Heart right ventricle (tissue), 16 donors: ENCODE measurements at places on chromosomes 7 and 10.

- DNase-seq: no peak
These were observed 99.2 kb downstream of the FOXL3 start for GRCh38 chr7:388961-389701.

- no peak for DNase-seq
These were observed 184.2 kb downstream of the WDR37 start for GRCh38 chr10:1240341-1240775.

DNA sequence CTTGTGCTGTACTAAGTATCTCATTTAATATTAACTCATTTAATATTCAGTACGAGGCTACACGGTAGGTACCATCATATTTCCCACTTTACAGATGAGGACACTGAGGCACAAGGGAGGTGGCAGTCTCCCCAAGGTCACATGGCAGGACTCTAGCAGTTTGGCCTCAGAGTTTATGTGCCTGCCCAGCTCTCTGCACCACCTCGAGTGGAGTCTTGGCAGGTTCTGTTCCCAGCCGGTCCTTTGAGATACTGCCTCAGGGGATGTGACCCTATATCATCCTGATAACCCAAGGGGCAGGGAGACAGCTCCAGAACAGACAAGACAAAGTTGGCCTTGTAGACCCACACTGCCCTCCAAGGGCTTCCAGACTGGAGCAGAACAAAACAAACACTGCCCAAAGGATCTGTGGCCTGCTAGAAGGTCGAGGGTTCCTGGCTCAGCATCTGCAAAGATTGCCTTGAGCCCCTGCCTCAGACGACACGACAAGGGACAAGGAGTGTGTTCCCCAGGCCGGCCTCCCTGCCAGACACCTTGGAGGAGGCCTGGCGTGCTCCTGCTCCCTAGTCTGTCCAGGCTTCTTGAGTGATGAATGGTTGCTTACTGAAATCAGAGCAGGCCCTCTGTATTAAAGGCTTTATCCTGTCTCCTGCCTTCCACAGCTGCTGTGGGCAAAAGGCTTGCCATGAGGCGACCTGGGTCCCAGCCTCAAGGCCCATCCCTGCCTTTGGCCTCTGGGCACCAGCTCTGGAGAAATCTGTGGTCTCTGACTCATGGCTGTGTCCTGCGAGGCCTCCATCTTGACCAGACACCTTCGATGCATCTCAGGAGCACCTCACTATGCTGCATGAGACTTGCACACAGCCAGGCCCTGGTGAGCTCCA lies 3.9 kb upstream of the PWWP2B start:
- no peak for DNase-seq

DNA sequence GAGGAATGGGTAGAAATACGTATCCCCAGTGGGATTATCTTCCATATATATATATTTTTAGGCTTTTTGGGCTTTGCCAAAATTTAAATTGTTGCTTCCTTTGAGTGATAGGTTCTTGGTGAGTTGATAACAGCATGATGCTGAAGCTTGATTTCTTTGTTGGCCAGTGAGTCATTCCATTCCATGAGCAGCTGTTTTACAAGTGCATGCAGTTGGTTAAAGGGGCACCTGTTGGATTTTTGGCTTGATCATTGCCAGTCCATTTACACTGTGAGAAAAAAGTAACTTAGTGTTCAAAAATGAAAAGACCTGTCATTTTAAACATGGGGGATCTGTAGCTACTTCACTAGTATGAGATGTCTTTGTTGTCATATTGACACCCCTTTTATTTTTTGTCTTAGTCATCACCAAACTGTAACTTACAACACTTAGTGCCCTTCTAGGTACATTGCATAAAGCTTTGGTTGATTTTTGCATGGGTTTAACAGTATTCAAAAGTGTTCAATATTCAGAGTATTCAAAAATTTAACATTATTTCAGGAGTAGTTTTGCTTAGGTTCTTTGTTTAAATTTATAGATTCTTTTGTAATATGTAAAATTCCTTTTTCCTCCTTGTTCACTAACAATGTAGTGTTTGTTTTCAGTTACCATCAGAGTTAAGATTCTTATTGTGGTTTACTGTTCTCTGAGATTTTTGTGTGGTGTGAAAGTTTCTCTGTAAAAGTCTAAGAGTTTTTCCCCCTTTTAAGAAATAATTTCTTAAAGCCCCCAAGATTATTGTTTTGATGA lies 8.8 kb downstream of the AKAP9 start:
- DNase-seq: no peak

GRCh38 chr7:122256046-122256445 lies 48.5 kb downstream of the FEZF1 start:
- DNase-seq: no peak

DNA sequence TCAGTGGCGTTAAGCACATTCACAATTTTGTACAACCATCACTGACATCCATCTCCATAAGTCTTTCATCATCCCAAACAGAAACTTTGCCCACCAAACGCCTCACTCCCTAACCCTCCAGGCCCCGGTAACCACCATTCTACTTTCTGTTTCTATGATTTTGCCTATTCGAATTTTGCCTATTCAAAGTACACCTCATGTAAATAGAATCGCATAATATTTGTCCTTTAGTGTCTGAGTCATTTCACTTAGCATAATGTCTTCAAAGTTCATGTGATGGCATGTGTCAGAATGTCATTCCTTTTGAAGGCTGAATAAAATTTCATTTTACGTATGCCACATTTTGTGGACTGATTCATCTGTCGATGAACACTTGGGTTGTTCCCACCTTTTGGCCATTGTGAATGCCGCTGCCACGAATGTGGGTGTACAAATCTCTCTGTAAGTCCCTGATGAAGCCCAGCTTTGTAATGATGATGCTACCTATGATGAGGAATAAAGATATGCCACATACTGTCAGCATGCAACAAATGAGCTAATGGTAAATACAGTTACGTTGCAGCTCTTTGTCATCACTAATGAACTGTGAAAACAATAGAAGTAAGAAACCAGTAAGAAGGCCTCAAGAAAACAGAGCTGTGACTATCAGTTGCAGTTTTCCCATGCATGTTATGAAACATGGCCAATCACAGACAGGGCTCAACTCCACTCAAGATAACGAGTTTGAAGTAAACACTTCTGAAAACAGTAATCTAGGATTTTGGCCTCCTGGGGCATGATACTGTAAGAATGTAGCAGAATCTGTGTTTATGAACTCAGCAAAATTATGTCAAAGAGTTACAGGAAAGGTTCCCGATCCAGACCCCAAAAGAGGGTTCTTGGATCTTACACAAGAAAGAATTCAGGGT lies 120.0 kb downstream of the ADAM12 start:
- no peak for DNase-seq

DNA sequence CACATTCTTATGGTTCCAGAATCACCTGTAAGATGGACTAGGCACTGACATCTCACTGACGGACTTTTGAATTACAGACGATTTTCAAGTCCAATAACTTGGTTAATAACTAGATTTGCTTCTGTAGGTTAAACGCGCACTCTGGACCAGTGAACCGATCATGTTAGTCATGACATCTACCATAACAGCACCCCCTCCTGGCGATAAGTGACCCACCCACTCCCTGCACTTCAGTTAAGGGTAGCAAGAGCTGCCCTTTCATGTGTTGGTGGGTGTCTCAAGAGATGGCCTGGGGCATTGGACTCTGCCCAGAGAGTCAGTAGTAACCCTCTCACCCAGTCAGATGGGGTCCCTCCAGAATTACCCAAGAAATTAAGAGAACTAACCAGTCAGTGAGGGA lies 12.9 kb downstream of the GRM8 start:
- DNase-seq: no peak

DNA sequence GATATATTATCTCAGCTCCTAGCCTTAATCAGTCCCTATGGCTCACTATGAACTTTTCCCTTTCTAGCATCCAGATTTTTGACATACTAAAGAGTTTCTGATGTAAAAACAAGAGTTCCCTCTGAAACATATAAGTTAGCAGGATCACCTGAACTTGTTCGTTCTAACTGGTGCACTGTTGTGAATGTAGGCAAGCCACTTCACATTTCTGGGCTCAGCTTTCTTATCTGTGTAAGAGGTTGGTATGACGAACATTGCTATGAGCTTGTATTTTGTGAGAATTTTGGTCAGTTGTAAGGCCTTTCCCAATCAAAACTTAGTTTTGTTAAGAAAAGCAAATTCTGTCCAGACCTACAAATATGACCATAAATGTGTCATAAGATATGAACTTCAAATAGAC lies 46.1 kb downstream of the MAGI2 start:
- no peak for DNase-seq

DNA sequence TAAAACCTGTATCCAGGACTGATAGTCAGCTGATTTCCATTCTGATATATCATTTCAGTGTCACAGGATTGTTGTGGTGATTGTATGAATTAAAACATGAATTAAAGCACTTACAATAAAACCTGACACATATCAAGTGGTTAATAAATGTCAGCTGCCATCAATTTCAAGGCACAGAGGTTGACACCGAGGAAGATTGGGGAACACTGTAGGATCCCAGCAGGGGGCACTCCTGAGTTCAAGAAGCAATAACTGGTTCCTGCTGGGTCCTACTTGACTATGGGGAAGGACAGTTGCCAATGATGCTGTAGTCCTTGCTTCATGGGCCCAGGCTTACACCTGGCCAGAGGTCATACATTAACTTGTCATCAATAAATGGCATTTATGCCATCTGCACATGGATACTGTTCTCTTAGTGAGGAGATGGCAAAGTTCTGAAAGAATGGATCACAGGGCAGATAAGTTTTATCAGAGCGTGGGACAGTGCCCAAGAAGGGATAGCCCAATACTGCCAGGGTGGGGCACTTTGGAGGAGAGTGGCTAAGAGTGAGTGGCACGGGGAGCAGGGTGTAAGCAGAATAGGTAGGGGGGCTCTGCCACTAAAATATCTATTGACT lies 24.1 kb downstream of the FZD1 start:
- DNase-seq: peak; percentile 35

DNA sequence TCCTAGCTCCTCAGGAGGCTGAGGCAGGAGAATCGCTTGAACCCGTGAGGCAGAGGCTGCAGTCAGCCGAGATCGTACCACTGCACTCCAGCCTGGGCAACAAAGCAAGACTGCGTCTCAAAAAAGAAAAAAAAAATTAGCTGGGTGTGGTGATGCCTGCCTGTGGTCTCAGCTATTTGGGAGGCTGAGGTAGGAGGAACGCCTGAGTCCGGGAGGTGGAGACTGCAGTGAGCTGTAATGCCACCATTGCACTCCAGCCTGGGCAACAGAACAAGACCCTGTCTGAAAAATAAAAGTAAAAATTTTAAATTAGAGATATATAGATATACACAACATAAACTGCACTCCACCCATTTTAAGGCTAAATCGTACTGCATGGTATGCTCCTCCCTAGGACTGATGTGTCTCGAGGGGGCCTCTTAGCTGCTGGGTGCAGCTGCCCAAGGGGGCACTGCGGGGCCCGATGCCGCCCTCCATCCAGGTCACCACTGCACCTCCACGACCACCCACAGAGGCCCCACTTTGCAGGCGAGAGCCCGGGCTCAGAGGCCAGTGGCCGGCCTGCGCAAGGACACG lies 40.9 kb upstream of the FOXK1 start:
- no peak for DNase-seq

- DNase-seq: no peak
These were observed 75.1 kb downstream of the EMX2 start for GRCh38 chr10:117617659-117618058.

- no peak for DNase-seq
These were observed 241.6 kb downstream of the NSUN6 start for GRCh38 chr10:18409599-18410397.

GRCh38 chr7:148419856-148420832 lies 170.4 kb upstream of the C7orf33 start:
- no peak for DNase-seq

DNA sequence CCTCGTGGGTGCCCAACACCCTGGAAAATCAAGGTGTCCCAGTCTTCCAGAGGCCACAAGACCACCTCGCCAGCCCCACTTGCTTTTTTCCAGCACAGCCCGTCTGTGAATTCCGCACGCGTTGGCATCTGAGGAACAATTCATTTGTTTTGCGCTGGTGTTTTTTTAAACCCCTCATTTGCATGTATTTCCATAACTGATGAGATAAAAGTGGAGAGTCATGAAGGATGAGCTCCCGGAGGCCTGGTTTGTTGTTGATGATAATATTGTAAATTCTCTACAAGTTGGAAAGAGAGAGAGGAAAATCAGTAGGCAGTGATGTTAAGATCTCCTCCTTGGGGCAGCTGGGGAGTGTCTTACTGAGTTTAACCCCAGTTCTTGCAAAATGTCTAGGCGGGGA lies 34.6 kb downstream of the SLC29A3 start:
- DNase-seq: no peak

GRCh38 chr7:109696723-109697122 lies 1127.0 kb downstream of the DNAJB9 start:
- DNase-seq: no peak

DNA sequence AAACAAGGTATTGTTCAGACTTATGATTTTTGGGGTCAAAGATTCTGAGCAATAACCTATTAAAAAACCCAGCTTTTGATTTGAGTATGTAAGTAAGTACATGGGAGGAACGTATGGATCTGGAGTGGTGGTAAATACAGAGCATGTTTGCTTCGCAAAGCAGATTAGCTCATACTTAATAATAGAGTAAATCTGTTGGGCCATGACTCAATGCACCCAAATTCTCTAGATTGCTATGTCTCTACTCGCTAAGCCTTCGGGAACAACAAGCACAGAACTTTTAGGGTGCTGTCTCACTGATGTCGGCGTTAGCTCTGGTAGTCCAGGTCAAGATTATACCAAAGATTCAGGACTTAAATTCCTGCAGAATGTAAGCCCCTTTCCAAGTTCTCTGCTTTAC lies 807 bp upstream of the MINPP1 start:
- no peak for DNase-seq

DNA sequence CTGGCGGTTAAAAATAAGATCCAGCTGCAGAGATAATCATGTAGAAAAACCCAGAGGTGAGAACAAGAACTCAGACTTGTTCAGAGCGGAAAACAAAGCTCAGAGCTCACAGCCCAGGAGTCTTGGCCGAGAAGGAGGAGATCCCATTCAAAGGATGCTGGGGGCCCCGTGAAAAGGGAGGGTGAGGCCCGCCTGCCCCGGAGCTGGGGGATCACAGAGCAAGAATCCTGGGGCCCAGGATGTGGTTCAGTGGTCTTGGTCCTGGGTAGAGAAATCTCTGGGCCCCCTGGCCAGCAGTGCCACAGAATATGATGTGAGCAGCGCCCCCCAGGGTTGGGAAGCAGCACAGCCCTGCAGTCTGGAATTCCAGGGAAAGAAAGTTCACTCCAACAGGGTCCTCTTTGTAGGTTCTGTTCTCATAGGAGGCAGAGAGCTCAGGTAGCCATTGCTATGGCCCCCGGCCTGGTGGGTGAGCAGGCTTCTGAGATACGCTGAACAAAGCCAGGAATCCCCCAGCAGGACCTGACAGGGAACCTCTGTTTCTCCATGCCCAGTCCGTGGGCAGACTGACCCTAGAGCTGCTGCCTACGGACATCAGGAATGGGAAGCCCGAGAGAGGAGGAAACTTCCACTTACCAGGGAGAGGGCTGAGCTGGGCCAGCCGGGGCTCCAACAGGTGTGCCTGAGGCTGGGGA lies 77.7 kb upstream of the GNA12 start:
- DNase-seq: no peak
